Bronchial epithelial cell (primary cell): ENCODE measurements at places on chromosomes 13 and 19.

DNA sequence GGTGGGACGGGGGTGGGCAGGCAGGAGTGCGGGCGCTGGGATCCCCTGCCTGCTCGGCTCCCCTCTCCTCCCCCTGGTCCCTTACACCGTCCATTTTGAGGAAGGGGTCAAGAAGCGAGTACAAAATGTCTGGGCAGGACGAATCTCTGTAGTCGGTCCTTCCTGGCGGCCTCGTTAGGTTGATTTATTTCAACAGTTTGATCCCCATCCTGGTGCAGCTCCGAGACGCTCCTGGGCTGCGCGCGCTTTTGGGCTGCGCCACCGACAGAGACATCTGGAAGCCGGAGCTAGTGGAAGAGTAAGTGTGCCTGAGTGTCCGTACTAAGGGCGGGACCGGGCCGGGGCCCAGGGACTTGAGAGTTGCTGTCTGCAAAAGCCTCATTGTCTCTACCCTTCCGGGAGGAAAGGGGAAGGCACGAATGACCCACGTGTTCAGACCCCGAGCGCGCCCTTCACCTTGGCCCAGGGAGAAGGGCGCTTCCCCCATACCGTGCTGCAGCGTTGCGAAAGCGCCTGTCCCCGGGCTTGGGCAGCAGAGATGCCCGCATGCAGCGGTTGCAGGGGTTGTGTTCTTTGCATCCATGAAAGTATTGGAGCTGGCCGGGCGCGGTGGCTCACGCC lies 1.8 kb downstream of the ZNF114 start:
- no peak for DNase-seq

DNA sequence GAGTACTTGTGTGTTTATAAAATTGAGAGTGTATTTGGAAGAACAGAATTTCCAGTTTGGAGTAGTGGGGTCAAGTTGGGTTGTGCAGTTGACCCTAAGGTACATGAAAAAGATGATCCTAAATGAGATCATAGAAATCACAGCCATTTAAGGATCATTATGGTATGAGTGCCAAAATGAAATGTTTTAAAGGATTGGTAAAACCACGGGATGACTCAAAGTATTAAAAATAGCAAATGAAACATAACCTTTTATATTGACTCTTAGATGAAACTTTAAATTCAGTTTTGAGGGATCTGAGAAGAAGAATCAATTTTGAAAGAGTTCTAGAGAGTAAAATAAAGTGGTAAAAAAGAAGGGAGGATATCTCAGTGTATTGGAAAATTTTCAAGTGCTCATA lies 773.8 kb downstream of the GPC5 start:
- no peak for DNase-seq

- DNase-seq, result no peak
Observed at GRCh38 chr13:99516153-99516929, 15.1 kb downstream of the TM9SF2 start.

- no peak for DNase-seq
Observed at GRCh38 chr13:93714171-93714570, 487.6 kb downstream of the GPC6 start.
